CD4-positive, alpha-beta T cell treated with Interleukin-2 at 100 ng/mL for 4 hours (primary cell): ENCODE measurements at places on chromosomes 1 and 21.

DNA sequence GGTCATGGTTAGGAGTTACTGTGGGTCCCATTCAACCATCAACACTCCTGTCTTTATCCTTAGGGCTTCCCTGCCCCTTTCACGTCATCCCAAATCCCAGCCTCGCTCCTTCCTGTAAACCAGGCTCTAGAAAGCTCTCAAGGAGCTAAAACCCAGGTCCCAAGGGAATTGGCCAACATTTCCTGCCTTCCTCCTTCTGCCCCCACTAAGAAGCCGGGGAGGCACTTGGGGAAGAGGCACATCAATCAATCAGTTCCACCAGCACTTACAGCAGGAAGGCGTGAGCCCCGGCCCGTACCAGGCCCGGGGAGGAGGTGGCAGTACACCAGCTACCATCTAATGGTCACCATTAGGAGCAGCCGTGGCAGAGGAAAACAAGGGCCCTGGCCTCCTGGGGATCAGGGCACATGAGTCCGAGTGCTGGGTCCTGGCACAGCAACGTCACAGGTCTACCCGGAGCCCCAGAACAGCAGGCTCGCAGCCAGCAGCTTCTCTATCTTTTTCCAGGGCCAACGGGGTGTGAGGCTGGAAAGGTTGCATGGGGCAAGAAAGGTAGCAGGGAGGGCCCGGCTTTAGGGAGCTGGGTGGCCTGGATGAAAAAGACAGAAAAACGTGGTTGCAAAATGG is 108.6 kb downstream of the CASZ1 start:
- no peak for DNase-seq

GRCh38 chr1:213186168-213186567 is 135.1 kb downstream of the RPS6KC1 start:
- DNase-seq = no peak

DNA sequence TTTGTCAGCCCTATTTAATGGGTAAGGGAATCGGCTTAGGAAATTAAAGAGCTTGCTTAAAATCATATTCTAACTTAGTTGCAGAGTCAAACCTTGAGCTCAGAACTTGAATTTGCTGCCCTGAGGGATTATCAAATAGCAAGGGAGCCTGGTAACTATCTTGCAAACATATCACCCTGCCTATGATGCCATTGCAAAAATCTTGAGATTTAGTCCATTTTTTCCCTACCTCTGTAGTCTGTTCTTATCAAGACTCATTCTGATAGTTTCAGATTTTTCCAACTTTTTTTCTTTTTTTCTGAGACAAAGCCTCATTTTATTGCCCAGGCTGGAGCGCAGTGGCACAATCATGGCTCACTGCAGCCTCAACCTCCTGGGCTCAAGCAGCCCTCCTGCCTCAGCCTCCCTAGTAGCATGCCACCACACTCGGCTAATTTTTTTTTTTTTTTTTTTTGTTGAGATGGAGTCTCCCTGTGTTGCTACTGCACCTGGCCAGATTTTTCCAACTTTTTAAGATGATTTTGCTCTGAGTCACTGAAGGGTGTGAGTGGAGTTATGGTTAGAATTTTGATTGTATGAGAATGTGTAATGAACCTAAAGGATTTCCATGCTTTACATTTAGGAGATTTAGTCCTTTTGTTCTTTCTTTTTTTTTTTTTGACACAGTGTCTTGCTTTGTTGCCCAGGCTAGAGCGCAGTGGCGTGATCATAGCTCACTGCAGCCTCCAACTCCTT is 12.2 kb downstream of the SARS1 start:
- DNase-seq = no peak

GRCh38 chr1:54365398-54365797 is 40.8 kb downstream of the SSBP3 start:
- DNase-seq = no peak

DNA sequence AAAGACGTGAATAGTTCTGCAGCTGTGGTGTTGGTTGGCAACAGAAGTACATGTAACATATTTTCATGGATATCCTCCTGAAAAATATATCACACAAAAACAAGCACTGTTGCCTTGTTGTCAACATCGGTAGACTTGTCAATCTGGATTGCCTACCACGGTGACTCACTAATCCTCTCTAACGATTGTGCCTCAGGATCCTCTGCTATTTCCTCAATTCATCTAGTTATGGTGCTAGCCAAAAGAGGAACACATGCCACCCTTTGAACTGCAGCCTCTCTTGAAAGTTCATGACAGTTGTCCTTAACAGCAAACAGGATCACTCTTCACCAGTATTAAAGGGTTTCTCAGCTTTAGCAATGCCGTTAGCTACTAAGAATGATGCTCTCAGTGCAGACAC is 25.7 kb downstream of the RASAL2 start:
- DNase-seq = no peak

- no peak for DNase-seq
Observed at GRCh38 chr1:80926531-80926930, 874.2 kb upstream of the ADGRL2 start.
